ENCODE measurements at places on chromosomes 13 and 19.

DNA sequence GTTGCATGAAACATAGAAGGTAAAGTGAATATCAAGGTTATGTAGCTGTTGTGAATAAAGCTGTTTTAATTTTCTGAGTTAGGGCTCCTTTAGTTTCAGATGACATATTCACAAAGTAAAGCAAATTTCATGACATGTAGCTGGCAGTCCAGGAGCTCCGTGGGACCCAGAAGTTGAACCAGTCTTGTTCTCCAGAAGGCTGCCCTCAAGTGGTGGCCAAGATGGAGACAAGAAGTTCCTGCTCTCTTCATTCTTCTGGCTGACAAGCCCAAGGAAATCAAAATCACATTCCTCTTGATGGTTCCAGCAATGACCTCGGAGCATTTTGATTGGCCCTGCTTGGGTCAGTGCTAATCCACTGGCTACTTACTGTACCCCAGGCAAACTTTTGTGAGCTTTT is 128.7 kb downstream of the LIG4 start:
- DNase-seq = peak; percentile 0

- peak; percentile 97 for DNase-seq
Observed at GRCh38 chr19:6801485-6802086, 29.1 kb downstream of the VAV1 start.

DNA sequence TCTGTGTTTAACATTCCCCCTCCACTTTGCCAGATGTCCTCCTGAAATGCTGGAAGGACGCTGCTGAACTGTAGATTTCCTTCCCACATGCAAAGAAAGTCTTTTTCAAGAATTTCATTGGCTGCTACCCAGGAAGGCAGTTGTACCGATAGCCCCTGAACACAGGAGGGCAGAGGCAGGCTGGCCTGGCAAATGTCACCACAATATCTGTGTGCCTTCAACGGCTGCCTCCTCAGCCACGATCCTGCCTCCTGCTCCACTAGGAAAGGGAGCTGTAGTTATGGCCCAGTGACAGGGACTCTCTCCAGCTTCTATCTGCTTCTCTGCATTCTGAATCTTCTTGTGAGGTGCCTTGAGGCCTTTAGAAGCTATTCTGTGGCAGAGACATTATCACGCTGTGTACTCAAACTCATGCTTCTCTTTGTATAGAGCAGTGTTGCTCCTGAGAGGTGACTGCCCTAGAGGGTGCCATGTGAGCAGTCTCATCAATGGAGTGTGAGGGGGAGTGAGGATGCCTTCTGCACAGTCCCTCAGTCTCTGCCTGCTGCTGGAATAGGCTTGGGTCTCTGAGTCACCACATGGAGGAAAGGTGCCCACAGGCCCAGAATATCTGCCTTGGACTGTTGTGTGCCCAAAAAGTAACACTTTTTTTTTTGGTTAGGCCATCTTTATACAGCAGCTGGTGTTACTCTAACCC is 279.8 kb downstream of the DNAJC15 start:
- DNase-seq = peak; percentile 36

GRCh38 chr13:99991828-99992775 is 10.5 kb downstream of the ZIC2 start:
- DNase-seq = peak; percentile 15

DNA sequence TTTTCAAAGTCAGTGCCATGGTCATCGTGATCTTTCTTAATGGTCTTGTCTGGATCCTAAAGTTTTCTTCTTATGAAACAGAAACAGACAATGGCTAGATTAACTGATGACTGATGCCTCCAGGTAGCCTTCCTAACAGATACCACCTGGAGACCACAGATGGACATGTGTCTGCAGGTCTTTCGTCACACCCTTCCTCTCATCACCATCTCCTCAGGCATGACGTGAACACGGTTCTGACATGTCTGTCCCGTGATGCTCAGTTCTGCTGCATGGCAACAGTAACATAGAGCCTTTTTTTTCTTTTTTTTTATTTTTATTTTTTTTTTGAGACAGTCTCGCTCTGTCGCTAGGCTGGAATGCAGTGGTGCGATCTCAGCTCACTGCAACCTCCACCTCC is 13.1 kb upstream of the LAMP1 start:
- no peak for DNase-seq

GRCh38 chr19:41799444-41800000 is 3.1 kb downstream of the CEACAM3 start:
- DNase-seq = no peak

GRCh38 chr13:99702687-99703319 is 201.5 kb downstream of the TM9SF2 start:
- DNase-seq = no peak

DNA sequence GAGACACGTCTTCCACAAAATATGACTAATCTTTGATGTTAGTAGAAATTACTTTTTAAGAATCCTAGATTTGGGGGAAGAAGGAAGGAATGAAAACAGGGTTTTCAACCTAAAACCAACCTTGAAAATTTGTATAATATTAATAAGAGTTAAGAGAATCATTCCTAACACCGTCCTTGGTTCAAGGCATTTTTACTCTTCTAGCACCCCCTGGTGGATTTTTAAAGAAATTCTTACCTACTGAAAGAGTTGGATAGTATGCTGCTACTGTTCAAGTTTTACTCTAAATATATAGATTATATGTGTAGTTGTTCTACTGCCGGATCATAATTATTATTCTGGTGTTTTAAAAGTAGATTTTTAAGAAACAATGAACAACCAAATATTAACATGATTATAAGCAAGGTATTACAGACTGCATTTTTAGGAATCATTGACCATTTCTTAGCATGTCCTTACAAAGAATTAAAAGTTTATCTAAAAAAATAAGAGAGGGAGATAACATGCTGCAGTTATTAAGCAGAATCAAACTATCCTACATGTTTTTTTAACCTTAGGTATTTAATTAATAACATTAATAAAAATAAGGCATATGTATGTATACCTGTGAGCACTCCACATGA is 7.4 kb upstream of the SLITRK6 start:
- DNase-seq = peak; percentile 48

DNA sequence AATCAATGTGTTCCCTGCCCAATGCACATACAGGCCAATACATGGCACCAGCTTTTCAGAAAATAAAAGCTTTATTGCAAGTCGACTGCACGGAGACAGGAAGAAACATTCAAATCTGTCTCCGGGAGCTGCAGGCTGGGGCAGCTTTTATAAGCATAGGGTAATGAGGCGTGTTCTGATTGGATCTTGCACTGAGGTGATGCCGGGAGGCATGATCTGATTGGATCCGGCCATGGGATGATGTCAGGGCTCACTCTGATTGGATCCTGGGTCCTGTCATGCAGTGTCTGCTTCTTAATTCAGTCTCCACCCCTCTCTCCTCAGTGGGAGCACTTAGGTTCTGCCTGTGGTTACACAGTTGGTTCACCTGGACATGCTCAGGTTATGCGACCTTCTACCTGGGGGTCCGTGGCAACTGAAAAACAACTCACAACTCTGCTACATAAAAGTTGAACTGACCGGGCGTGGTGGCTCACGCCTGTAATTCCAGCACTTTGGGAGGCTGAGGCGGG is 11.8 kb upstream of the FBN3 start:
- DNase-seq = peak; percentile 29

- DNase-seq = peak; percentile 44
Observed at GRCh38 chr19:4878491-4878968, 11.1 kb upstream of the PLIN3 start.

DNA sequence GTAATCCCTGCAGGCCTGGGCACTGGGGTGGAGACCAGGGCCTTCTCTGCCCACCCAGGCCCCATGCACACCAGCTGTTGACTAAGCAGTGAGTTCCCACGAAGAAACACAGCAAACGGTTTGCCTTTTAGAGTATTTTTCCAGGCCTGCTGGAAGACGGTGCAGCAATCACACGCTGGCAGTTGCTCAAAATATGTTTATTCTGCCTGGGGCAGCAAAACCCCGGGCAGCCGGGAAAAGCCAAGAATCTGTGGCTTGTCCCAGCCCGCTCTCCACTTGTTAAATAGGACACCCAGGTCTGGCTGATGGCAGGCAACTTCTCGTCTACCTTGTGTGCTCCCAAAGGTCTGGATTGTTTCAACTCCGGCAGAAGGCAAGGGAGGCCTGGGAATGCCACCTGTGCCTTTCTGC is 40.8 kb downstream of the GGACT start:
- DNase-seq = no peak

GRCh38 chr19:7871437-7872305 is 2.5 kb downstream of the PRR36 start:
- DNase-seq = peak; percentile 95

- no peak for DNase-seq
Observed at GRCh38 chr13:76868371-76868770, 17.8 kb downstream of the KCTD12 start.

- DNase-seq = no peak
Observed at GRCh38 chr13:41059456-41060081, 1.7 kb upstream of the WBP4 start.

DNA sequence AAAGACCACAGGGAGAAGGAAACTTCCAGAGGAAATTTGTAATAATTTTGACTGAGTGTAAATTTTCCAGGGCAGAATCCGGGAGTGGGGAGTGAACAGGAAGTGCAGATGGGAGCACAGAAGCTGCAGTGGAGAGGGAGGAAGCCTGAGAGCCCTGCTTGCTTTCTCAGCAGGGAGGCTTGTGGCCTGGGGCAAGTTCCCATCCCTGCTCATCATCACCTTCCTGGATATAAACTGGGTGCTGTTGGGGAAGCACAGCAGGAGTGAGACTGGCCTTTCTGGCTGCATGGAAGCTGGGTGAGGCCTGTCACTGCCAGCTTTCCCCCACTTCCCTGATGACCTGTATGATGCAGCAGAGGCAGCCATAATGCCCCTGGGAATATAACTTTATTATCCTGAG is 532.9 kb downstream of the SLITRK6 start:
- DNase-seq = no peak
